Kasumi-1 (cell line): ENCODE measurements at places on chromosomes 12 and 14.
A peak's percentile ranks its signal among the peaks of the same experiment; 100 is the strongest.

- DNase-seq: no peak
Measured at GRCh38 chr12:99151744-99152143, 495.8 kb upstream of the GARIN6 start.

- no peak for DNase-seq
Measured at GRCh38 chr12:4909410-4909733, 333 bp upstream of the KCNA1 start.

DNA sequence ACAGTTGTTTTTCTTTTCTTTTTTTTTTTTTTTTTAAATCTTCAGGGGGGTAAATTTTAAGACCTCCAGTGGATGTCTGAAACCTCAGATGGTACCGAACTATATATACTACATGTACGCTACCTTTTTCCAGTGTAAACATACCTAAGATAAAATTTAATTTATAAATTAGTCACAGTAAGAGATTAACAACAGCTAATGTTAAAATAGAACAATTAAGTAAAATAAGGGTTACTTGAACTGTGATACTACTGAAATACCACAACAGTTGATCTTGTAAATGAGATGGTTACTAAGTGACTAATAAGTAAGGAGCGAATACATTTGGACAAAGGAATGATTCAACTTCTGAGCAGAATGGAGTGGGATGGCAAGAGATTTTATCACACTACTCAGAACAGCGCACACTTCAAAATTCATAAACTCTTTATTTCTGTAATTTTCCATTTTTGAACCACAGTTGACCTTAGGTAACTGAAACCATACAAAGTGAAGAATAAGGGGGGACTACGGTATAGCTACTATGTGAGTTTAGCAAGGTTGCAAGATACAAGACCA is 80.5 kb upstream of the PCED1B start:
- DNase-seq: no peak

- no peak for DNase-seq
Measured at GRCh38 chr12:124556896-124557501, 10.4 kb downstream of the NCOR2 start.

DNA sequence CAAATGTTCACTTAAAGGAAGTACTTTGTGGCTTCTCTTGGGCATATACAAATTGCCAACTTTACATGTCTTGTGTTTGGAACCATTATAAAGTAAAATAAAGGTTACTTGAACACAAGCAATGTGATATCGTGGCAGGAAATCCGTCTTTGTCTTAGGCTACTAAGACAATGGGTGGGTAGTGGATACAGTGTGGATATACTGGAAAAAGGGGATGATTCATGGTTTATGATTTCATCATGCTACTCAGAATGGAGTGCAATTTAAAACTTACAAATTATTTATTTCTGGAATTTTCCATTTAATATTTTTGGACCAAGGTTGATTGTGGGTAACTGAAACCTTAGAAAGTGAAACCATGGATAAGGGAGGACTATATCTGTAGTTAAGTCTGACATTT is 48.4 kb downstream of the MYRFL start:
- no peak for DNase-seq

- no peak for DNase-seq
Measured at GRCh38 chr12:124030510-124030909, 57.5 kb downstream of the ZNF664 start.

DNA sequence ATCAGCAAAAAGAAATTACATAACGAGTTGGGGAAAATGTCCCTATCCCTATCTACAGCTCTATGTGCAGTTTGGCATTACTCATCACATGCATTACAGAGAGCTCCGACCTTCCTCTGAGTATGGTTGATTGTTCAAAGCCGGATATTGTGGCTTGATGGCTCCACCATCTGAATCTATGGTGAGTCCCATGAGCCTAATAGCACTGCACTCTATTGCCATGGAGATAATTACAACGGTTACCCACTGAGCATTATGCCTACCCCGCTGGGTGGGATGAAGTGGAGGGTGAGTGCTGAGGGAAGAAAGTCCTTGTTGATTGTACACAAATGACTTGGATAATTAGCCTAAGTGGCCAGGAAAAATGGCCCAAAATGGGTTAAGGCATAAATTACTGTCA is 800.5 kb downstream of the NRXN3 start:
- no peak for DNase-seq

- DNase-seq: no peak
Measured at GRCh38 chr12:89815225-89815624, 106.6 kb upstream of the ATP2B1 start.

DNA sequence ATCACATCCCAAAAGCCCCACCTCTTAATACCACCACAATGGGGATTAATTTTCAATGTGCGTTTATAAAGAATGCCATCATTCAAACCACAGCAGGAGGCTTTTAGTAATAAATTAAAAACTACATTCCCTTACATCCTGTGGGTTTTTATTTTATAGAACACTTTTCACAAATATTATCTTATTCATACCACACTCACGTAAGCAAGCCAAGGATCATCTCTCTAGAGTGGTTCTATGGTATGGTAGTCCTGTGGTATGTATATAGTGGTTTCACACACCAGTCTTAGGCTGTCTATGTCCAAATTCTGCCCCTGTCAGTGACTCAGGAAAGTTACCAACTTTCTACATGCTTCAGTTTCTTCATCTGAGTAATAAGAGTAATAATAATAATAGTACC is 100.2 kb downstream of the GALC start:
- DNase-seq: no peak

DNA sequence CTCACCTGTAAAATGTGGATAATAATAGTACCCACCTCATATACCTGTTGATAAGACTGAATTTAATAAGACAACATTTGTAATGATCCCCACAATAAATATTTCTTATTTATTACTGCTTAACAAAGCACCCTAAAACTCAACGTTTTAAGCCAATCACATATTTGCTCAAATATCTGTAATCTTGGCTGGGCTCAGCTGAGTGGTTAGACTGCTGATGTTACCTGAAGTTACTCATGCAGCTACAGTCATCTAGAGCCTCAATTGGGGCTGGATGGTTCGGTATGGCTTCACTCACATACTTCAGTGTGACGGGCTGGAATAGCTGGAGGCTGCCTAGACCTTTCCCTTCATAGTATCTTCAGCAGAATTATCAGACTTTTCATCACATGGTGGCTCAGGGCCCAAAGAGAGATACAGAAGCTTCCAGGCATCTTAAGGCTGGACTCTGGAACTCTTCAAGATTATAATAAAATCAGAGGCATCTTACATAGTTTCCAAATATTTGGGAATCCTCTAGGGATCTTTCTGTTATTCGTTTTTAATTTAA is 4.3 kb upstream of the OR5AU1 start:
- no peak for DNase-seq

DNA sequence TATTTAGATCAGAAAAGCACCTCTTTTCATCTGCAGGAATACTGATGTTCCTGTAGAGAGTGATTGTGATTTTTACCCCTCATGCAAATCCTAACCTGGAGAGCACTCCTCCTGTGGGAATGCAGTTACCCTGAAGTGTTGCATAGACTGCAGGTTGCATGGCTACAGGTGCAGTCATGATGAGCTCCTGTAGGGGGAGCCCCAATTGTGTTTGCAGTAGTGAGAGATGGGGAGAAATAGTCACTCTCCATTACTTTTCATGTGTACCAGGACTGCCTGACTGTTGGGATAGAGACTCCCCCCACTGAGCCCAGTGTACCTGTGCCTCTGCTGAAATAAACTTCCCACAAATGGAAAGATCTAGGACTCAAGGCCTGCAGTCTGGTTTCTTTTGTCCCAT is 1086.5 kb downstream of the SLC6A15 start:
- peak; percentile 51 for DNase-seq

- peak; percentile 61 for DNase-seq
Measured at GRCh38 chr12:79690638-79691510, at the start of gene PAWR. TSS of gene PAWR (minus strand) at chr12:79690964. CDS start at chr12:79690244, 720 bp downstream.

GRCh38 chr12:49059045-49059298 is 1.6 kb downstream of the KMT2D start:
- DNase-seq: no peak

DNA sequence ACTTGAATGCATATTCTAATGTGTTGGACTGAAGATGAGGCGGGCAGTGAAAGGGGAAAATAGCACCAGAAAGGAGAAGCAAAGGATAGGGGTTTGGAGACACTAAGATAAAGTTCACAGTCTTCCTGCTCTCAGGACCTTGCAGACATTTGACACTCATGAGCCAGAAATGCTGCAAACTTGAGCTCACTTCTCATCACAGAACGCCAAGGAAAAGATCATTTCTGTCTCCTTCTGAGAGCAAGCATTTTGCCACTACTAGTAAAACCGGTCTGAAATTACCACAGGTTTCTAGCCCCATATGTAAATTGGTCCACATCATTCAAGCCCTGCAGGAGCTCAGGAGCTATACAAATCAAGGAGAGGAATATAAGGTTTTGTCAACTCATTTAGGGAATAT is 44.6 kb upstream of the ANO2 start:
- no peak for DNase-seq

- peak; percentile 78 for DNase-seq
Measured at GRCh38 chr12:87140262-87140661, 884.1 kb upstream of the MGAT4C start.

- DNase-seq: no peak
Measured at GRCh38 chr12:107248187-107248586, 154.8 kb upstream of the CRY1 start.

DNA sequence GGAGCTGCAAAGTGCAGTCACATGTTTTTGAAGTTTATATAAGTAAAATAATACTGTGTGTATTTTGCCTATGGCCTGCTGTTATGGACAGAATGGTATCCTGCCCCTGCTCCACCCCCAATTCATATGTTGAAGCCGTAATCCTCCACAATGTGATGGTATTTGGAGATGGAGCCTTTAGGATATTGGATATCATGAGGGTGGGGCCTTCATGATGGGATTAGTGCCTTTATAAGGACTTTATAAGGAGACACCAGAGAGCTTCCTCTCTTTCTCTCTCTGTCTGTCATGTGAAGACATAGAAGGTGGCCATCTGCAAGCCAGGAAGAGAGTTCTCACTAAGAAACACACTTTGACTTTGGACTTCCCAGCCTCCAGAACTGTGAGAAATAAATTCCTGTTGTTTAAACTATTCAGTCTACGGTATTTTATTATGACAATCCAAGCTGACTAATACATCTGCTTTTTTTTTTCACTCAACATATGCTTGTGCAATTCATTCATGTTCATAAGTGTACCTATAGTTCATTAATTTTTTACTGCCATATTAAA is 3.1 kb upstream of the CHPT1 start:
- no peak for DNase-seq

DNA sequence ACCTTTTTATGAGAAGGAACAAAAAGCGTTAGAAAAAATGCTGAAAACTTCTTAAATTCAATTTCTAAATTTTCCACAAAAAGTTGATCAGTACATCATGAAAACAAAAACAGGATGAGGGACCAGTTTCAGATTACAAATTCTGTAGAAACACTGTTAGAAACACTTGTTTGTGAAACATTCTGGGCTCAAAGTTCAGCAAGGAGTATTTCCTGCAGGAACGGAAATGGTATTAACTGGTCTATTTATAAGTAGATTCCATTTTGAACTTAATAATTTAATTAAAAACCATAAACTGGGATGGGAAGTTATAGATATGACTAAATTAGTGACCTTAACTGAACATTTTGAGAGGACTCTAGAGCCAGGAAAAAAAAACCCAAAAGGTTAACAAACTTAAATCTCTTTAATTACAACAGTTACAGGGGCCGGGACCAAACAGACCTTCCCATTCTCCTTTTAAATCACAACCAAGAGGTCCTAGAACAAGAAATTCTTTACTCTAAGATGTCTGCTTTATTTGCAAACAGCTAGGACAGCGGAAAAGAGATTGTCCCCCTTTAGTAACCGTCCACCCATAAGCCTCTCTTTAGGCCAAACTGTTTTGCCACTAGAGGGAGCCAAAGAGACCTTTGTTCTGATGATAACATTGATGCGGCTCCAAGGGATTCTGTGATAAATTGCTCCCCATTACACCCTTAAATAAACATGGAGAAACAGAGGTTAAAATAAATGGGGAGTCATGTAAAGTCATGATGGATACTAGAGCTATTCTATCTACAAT is 69.0 kb upstream of the RERGL start:
- DNase-seq: peak; percentile 43

DNA sequence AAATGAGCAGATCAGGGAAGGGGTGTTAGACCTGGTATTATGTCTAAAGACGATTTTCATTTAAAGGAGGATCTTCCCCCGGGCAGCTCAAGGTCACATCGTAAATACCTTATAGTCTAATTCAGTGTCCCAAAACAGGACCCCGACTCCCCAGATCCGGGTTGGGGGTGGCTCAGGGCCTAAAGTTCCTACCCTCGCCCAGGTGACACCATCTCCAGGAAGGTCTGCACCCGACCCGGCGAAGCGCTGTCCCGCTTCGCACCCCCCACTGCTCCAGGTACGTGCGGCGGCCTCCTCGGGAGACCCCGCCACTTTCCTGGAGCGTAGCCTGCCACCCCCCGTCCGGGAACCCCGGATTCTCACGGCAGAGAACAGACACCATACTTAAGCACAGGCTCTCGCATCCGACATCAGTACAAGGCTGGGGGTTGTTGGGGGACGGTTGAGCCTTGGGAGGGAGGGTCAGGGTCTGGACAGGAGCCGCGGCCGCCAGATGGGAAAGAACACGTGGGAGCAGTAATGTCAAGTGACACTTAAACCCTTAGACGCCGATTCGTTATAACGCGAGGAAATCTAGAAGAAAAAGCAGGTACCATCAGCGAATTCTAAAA is 556 bp downstream of the TIMM9 start:
- peak; percentile 63 for DNase-seq

- no peak for DNase-seq
Measured at GRCh38 chr14:105184461-105184860, 3.3 kb upstream of the NUDT14 start.

DNA sequence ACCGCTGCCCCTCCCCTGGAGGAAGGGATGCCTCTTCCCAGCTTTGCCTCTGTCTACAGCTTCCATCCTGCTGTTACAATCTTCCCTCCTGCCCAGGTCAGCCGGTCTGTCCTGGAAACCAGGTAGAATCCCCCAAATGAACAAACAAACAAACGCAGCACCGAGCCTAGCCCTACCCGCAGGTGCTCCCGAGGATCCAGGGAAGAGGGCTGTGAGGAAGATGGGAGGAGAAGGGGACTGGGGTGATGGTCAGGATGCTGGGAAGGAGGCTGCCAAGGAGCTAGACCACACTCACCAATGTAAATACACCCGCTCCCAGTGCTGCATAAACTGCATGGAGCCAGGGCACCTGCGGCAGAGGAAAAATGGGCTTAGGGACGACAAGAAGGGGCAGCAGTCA is 16.6 kb downstream of the FAIM2 start:
- DNase-seq: no peak

GRCh38 chr14:59086241-59086882 is 102.1 kb upstream of the DAAM1 start:
- no peak for DNase-seq

- DNase-seq: no peak
Measured at GRCh38 chr12:5333096-5333495, 98.8 kb upstream of the NTF3 start.
